ENCODE measurements at places on chromosomes 12 and 14. TPM values are rescaled to one million over a fixed set of nuclear protein-coding genes. Genes with fewer than 3 reads are reported as not detected.

DNA sequence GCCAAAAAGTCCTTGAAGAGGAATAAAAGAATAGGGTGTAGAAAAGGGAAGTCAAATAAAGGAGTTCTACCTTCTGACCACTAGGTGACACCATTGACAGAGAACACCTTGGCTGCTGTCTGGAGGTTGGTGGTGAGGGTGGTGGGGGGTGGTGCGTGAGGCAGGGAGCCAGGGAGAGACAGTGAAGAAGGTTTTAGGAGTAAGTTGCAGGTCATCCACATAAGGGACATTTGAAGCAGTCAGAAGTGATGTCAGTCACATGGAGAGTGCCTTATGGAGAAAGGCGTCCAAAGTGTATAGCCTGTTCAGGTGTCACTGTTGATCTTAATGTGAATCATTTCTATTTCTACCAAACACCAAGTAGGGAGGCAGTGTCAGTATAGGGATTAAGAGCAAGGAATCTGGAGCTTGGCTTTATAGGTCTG lies 279.3 kb upstream of the DDHD1 start:
- DNase-seq, result peak; percentile 28

- no peak for DNase-seq
Measured at GRCh38 chr12:25767606-25768005, 190.9 kb upstream of the RASSF8 start.

- DNase-seq, result no peak
Measured at GRCh38 chr14:86087377-86087776, 557.4 kb downstream of the FLRT2 start.

DNA sequence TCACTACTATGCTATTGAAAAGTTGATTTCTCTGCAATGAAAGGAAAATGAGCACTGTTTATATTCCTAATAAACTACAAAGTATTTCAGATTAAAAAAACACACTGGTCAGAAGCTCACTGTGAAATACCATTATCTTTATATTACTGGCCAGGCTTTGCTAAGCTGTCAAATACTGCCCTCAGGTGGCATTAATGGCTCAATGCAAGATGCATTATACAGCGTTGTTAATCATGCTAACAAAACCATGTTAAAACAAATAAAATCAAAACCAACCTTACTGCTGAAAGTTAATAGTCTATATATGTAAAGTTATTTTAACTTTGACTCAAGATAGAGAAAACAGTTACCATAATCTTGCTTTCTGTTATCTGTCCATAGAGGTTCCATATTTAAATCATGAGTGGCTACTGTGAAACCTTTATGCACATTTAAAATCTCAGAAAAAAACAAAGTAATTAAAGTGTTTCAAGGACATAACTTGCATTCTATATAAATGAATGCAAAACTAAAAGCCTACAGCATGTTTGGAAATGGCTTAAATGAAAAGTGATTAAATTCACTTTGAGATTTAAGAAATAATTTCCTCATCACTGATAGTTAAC lies 121.7 kb downstream of the RALGAPA1 start:
- DNase-seq, result peak; percentile 17

- no peak for DNase-seq
Measured at GRCh38 chr12:106498056-106498455, 84.7 kb upstream of the RFX4 start.

DNA sequence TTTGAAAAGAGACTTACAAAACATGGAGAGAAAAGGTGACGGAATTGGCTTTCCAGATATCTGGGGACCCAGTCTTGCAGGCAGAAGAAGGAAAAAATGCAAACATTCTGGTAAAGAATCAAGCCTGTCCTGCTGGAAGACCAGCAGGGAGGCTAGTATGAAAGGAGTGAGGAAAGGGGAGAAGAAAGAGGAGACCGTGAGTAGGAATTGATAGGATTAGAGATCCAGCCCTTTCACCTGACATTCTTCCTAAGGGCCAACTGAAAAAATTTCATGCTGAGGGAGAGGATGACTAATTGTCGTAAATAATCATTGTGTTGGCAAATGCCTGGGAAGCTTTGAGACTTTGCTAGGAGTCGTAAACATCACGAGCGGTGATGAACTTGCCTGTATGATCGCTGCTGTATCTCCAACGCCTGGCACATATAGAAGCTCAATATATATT lies 12.1 kb downstream of the BHLHE41 start:
- DNase-seq, result peak; percentile 53

GRCh38 chr12:84986586-84986985 lies 49.5 kb downstream of the TSPAN19 start:
- DNase-seq, result no peak

DNA sequence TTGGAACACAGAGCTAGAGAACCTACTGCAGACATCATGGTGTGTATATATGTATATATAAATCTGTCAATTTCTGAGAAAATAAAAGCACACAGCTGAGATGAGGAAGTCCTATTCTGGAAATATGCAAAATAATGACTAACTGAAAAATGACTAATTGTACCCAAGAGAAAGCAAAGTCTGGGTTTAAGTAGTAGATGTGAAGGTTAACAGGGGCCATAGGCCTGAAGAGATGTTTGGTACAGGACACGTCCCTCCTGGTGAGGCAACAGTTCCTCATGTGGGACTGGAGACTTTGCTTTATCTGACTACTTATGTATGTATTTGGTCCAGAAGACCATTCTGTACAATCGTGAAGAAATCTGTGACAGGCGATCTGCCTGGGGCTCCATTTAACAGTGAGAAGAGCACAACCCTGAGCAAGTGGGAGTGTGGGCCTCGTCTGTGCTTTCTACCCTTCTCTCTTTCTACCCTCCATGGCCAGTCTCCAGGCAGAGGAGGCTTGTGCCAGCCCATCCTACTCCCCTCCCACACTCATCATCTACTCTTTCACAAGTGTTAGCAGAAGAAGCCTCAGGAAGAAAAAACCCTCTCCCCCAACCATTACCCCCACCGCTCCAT lies 67.5 kb downstream of the SLC41A2 start:
- no peak for DNase-seq

DNA sequence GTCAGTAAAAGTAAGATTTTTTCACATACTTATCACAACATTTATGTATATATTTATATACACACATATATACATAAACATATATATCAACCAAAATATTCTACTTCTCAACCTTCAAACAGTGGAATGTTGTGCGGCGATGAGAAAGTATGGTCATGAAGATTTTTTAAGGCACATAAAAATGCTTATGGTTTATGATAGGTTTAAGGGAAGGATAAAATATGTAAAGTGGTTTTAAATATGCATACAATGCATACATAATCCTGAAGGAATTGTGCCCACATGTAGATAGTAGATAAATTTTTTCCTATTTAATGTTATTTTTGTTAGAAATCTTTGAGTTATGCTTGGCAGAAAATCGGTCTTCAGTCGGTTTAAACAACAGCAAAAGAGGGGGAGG lies 182.7 kb downstream of the ANO6 start:
- no peak for DNase-seq

DNA sequence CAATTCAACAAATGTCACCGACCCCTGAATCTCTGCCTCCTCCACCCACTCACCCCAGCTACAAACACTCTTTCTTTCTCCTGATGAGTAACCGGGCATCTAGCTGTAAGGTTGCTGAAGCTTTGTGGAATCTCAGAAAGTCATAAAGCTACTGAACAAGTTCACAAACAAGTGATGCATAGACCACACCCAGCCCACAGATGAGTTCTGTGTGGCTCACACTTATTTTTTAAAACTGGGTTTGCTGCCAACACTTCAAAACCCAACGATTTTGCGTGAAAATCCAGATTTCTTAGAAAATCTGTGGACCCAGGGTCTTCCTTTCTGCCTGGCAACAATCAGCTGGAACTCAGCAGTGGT lies 96.1 kb downstream of the APAF1 start:
- DNase-seq, result no peak

- DNase-seq, result peak; percentile 60
Measured at GRCh38 chr12:42372154-42372791, 46.3 kb downstream of the PPHLN1 start.

- no peak for DNase-seq
Measured at GRCh38 chr12:111126331-111126730, 206.0 kb upstream of the MYL2 start.

DNA sequence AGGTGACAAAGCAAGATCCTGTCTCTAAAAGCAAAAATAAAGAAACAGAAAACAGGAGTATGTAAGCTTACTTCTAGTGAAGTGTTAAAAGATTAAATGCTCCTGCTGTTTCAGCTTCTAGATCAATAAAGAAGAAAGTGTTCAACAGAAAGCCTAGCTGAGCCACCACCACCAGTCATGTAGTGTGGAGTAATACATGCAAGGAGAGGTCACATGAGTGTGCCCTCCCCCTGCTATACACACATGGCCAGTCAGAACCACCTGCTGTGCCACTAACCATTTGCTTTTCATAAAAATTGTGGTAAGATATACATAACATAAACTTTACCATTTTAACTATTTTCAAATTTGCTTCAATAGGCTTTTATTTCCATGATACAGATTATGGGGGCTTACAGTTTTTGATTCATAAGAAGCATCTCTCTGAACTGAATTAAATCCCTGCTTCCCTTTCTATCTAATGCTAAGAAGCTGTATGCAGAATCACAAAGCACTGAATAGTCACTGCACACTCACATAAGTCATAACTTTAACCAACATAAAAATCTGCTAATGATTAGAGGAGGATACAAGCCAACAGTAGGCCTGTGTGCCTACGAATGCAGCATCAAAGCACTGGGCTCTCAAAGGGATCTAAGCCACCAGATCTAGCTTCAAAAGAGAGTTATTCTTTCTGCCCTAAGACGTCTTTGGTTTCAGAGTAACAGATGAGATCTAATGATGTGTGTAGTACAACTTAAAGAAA lies 515.5 kb downstream of the C12orf50 start:
- DNase-seq, result no peak

GRCh38 chr14:99707420-99707819 lies 23.3 kb downstream of the CYP46A1 start:
- no peak for DNase-seq

DNA sequence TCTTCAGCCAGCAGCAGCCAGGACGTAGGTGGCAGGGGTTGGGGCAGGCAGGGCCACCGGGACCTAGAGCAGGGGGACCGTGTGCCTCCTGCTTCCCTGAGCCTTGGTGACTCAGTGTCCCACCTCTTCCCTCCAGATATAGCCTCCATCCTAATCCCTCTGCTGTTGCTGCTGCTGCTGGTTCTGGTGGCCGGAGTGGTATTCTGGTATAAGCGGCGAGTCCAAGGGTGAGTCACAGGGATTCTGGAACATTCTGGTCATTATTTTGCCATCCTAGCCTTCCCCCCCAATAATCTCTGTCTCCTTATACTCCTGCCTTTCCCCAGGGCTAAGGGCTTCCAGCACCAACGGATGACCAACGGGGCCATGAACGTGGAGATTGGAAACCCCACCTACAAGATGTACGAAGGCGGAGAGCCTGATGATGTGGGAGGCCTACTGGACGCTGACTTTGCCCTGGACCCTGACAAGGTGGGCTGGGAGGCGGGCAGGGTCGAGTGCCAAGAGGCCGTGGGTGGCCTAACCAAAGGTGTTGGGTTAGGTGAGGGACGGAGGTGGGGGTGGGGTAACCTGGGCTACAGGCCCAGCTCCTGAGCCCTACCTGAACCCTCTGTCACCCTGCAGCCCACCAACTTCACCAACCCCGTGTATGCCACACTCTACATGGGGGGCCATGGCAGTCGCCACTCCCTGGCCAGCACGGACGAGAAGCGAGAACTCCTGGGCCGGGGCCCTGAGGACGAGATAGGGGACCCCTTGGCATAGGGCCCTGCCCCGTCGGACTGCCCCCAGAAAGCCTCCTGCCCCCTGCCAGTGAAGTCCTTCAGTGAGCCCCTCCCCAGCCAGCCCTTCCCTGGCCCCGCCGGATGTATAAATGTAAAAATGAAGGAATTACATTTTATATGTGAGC lies 4.5 kb upstream of the NXPH4 start:
- DNase-seq, result no peak

DNA sequence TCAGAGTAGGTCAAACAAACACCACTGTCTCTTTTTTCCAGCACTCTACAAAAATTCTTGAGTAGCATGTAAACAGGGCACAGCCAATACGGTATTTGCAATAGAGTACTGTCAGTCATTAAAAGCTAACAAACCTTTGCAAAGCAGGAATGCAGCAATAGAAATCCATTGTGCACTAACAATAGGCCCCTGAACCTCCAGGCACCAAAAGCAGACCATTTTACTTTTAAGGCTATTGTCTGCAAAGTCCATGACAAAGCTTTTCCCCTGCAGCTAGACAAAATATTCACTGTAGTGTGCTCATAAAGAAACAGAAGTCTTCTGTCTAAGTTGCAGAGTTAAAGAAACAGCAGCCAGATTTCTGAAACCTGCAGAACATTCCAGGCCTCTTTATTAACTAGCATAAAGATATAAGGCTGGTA lies 191.9 kb downstream of the SOX5 start:
- DNase-seq, result no peak

DNA sequence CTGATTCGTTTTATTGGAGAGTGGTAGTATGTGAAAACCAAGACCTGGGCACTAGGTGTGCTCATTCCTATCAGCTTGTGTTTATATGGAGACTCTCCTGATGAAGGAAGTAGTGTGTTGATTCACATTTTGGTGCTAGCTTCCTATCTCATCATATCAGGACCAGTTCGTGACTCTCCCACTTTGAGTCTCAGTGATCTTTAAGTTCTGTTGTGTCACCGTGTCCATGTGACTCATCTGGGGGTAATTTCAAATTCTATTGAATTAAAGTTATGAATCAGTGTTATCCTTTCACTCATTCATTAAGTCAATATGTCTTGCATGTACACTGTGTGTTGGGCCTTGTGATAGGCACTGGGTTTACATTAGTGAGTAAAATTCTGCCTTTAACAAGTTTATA lies 180.2 kb downstream of the CACNA1C start:
- DNase-seq, result no peak

Gene RGS6
- not detected for total RNA-seq

DNA sequence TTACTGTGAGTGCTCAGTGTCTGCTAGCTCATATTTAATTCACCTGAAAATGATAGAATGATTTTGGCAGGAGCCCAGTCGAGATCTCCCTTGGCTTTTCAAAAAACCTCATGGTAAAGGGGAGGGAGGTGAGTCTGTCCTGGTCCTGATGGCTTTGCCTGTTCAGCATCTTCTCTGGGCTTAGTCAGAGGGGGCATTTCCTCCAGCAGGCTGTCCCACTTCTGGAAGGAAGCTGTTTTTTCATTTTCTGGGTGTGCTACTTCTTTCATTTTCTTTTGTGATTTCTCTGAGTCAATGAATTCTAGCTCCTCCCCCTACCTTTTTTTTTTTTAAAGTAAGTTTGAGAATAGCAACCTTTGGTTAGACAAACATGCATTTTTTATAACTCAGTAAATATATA lies 58.8 kb downstream of the TMX1 start:
- DNase-seq, result no peak

- DNase-seq, result no peak
Measured at GRCh38 chr14:101474563-101475455, 86.5 kb upstream of the DIO3 start.

DNA sequence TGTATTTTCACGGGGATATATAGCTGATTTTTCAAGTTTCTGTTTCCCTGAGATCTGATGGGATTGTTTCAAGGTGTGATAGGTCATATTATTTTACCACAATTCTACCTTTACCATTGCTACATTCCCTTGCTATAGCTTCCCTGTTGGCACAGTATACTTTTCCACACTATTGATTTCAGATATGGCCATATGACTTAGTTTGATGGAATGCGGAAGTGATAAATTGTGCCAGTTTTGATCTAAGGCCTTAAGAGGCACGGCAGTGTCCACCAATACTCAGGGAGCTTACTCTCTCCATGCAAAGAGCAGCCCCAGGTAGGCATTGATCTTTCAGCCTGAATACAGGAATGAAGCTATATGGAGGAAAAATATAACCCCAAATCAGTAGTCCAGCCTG lies 315.7 kb downstream of the SLC16A7 start:
- no peak for DNase-seq

Gene SMCO2
- total RNA-seq, result not detected

GRCh38 chr14:52175982-52176502 lies 91.5 kb upstream of the PTGDR start:
- no peak for DNase-seq

Gene TMEM229B
- not detected for total RNA-seq

Gene ZNF385A
- 1.8 TPM for total RNA-seq
